ENCODE measurements at places on chromosomes 4 and X.

DNA sequence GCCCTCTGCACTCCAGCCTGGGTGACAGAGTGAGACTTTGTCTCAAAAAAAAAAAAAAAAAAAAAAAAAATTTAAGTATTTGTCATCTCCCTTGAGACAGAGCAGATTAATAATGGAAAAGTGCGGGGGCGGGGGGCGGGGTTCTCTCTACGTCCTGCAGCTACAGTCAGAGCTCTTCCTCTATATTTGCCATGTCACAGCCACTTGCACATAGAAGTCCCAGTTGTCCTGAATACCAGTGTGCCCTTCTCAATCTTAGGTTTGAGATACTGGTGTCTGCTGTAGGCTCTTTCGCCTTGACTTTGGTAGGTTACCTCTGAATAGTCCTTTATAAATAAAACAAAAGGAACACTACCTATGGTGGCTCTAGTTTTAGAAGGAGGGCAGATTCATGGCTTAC, 237.8 kb upstream of the PGRMC2 start:
- DNase-seq, result peak; percentile 72

DNA sequence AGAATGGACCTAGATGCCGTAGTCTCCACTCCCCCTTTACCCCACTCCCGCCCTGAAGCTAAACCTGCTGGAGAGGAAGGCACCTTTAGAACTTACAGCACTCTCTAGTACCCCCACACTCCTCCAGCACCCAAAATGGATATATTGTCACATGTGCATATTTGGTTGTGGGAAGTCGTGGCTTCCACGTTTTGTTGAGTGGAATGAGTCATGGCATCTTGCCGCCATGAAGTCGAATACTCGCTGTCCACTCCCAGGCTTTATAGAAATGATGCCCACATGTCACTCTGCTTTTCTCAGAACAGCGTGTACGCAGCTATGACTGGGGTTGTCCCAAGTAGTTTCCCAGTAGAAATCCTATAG, 545 bp downstream of the ABCE1 start:
- peak; percentile 74 for DNase-seq

- DNase-seq, result no peak
Observed at GRCh38 chrX:98071331-98071730, 1187.6 kb downstream of the RPA4 start.

DNA sequence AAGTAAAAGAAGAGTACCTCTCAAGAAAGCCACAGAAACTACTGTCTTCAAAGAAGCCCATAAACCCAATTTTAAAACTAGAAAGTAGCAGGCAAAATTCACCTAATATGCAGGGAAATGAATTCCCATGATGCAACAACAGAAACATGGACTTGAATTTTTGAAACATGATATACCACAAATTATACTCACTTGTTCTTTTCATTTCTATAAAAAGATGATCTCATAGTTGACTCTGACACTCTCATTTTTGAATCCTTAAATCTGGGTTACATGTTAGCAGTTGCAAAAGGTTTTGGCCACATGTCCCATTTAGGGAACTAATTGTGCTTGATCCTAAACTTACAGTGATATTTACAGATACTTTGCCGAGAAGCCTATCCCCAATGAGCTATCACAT, 1130.8 kb downstream of the FAT4 start:
- DNase-seq, result no peak

DNA sequence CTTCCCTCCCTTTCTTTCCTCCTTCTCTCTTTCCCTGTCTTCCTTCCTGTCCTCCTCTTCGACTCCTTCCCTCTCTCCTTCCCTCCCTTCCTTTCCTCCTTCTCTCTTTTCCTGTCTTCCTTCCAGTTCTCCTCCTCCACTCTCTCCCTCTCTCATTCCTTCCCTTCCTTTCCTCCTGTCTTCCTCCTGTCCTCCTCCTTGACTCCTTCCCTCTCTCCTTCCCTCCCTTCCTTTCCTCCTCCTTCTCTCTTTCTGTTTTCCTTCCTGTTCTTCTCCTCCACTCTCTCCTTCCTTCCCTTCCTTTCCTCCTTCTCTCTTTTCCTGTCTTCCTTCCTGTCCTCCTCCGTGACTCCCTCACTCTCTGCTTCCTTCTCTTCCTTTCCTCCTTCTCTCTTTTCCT, 5.3 kb upstream of the PUDP start:
- no peak for DNase-seq

DNA sequence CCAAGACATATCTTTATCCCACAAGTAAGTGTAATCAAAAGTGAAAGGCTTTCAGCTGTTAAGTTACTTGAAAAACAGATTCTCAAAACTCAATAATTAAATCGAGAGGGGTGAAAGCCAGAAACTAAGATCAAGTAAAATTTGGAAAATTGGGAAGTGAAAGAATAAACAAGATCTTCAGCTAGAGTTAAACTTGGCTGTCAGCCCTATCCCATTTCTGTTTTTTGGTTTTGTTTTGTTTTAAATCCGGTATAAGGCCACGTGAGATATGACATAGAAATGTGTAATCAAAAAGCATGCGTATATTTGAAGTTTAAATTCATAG, 856.8 kb downstream of the STIM2 start:
- no peak for DNase-seq

DNA sequence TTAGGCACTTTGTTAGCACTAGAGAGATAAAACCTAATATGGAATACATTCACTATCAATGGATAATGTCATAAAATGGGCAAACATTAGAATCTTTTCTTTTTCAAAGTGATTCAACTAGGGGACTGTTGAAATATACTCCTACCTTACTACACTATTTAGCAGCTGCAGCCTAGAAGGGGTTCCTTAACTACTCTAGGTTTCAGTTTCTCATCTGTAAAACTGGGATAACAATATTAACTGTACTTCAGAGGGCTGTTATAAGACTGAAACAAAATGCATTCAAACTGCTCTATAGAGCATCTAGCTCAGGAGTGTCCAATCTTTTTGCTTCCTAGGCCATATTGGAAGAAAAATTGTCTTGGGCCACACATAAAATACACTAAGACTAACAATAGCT, 147.4 kb downstream of the CDS1 start:
- DNase-seq, result no peak

- DNase-seq, result no peak
Observed at GRCh38 chr4:107834241-107834794, 9.6 kb downstream of the SGMS2 start.

DNA sequence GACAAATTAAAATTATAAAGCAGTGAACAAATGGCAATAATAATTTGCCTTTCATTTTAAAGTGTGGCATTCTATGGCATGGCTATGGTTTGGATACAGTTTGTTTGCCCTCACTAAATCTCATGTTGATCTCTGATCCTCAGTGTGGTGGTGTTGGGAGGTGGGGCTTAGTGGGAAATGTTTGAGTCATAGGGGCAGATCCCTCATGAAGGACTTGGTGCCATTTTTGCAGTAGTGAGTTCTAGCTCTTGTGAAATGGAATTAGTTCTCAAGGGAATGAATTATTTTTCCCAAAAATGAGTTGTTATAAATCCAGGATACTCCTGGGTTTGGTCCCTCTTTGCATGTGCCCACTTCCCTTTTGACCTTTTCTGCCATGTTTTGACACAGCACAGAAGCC, 181.4 kb downstream of the AMELX start:
- DNase-seq, result no peak

DNA sequence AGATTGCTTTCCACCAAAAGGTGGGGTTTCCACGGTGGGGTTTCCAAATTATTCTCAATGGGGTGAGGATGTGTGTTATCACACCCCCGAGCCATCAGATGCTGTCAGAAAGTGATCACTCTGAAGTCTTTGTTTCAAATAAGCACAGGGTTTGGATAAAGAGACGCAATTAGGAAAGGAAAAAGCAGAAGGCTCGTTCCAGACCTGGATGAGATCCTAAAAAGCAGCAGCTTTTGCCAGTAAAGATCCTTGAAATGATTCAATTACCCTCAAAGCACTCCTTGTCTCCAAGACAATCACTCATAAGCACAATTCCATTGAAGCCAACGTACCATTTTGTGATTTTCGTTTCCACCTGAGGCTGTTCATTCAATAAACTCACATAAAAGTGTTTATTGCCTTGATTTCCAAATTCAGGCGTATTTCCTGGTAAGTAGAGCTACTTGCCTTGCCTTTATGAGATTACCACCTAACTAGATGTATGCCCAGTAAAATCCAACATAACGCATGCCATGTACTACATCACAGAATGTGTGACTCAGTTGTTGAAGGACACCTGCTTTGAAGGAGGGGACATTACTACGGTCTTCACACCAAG, 5.2 kb downstream of the F11 start:
- no peak for DNase-seq

GRCh38 chr4:101870874-101871273, 80.3 kb downstream of the BANK1 start:
- DNase-seq, result no peak

DNA sequence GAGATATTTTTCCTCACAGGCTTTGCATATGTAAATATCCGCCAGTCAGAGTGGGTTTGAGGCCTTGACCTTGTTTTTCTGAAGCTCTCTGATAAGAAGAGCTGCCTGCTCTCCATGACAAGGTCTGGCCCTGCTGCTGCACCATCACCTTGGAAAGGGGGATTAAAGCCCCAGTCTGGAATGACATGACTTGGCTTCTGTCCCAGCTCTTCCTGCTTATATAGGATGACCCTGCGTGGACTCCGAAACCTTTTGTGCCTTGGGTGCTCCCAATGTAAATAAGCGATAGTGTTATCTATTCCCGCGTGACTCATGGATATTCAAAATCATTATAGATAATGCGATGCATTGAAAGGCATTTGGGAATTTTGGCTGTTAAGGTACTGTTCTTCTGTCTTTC, 139.3 kb downstream of the BMPR1B start:
- no peak for DNase-seq

DNA sequence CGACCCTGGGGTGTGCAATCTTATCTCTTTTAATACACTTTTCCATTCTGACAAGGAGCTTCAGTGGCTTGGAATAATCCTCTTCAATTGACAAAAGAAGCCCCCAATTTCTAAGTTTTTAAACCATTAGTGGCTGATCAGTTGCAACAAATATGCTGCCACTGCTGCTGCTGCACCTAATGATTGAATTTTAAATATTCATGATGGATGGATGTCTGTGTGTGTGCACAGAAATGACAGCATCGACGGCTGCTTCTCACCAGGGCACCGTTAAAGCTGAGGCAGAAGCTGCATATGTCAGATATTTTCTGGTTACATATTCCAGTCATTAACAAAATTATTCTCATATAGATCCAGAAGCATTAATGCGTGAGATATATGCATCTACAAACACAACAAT, 182.4 kb downstream of the MGST2 start:
- no peak for DNase-seq

GRCh38 chr4:85823295-85823694, 348.3 kb downstream of the ARHGAP24 start:
- DNase-seq, result peak; percentile 60

- DNase-seq, result no peak
Observed at GRCh38 chrX:106035064-106035463, 3.5 kb downstream of the SERPINA7 start.

DNA sequence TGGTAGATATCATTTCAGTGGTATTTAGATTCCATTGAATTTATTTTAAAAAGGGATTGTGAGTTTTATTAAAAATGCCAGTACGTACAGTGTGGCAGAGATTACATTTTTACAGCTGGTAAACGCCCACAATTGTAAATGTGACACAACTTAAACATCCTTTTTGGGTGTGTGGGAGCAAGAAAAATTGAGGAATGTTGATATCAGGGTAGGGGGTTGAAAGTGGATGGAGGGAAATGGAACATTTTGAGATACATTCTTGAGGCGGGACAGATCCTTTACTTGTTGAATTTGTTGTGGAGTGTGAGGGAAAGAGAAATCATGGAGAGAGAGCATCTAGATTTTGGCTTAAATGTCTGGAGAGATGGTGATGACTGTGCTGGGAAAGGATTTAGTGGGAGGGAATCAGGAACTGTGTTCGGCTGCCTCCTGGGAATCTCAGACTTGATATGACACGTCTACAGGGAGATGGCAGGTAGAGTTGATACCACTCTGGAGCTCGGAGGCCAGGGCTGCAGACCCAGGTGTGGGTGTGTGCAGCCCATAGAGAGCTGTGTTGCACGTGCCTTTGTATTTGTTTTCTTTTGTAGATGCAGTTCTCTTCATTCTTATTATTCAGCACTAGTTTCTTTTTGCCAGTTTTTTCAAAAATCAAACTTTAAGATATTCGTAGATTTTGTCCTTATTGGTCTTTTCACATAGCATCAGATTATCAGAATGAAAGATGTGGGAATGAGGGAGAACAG, 10.8 kb downstream of the TMEM131L start:
- DNase-seq, result no peak

GRCh38 chrX:65920620-65921019, 119.3 kb downstream of the VSIG4 start:
- DNase-seq, result no peak
